SJCRH30 (cell line): ENCODE measurements at places on chromosomes 12 and 14.

- peak; percentile 10 for DNase-seq
These were observed 51.4 kb upstream of the GARIN2 start for GRCh38 chr14:67137744-67138371.

- DNase-seq = peak; percentile 69
These were observed 2.3 kb upstream of the NOP2 start for GRCh38 chr12:6570264-6570887.

DNA sequence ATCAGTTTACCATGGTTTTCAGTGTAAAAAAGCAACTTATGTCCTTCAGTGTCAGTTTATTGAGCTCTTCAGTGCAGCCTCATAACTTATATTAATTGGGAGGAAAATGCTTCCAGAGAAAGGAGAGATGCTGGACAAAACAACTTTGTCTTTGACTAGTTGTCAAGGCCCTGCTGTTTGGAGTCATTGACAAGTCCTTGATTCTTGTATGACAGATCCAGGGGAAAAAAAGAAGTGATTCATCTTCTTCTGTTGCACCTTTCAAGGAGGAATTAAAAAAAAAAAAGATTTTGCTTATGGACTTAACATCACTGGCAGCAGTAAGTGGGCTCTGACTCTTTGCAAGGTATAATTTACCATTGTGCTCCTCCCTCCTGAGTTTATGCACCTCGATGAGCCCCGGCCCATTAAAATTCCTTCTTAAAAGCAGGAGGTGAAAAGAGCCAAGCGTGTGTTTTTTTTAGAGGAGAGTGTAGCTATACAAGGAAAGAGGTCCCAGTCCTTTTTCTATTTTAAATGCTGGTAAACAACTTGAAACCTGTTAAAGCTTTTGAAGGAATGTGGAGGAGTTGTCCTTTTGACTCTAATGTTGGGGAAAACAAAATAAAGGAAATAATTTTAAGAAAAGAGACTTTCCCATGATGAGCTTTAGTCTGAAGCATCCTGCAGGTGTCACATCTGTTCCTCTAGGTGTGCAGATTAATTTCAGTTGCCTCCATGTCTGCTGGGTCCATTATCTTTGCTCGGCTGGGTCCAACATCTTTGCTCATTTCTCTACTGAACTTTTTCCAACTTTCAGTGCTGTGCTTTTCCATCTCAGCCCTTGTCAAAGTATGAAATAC is 431.6 kb downstream of the RAD51B start:
- no peak for DNase-seq

GRCh38 chr12:3803865-3804472 is 51.1 kb upstream of the CRACR2A start:
- DNase-seq = peak; percentile 58

DNA sequence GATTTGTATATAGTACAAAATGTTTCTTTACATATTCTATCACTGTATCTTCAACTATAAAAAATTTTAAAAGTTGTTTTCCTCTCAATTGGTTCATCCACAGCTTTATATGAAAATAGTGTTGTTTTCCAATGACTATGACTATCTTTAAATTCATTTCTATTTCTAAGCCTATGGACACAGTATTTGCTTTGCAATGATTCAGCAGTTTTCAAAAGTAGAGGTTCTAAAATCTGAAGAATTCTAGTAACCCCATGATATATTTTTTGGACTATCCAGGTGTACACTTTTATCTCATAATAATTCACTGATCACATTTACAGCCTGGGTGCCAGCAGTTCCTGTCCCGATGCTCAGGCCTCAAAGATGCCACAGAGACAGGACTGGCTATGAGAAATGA is 118.4 kb upstream of the PTPRR start:
- no peak for DNase-seq

- no peak for DNase-seq
These were observed 44.1 kb upstream of the RIN3 start for GRCh38 chr14:92469515-92469914.

GRCh38 chr14:21680072-21680471 is 6.5 kb upstream of the OR4E1 start:
- DNase-seq = no peak

DNA sequence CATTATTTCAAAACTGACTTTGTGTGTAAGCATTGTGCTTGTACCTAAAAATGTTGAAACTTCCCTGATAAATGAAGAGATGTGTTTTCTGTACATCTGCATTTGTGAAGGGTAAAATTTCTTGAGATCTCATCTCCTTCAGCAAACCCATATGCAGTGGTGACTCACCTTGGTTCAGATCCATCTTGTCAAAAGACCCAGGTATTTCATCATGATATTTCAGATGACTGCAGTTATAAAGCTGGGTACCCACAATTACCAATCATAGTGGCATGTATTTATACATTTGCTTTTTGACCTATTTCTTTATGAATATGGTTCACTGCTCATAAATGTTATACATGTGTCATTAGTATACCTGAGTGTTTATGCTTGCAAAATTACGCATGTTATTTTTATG is 1213.6 kb downstream of the GALC start:
- no peak for DNase-seq

- DNase-seq = peak; percentile 47
These were observed 25.5 kb upstream of the DTX1 start for GRCh38 chr12:113030875-113031525.

DNA sequence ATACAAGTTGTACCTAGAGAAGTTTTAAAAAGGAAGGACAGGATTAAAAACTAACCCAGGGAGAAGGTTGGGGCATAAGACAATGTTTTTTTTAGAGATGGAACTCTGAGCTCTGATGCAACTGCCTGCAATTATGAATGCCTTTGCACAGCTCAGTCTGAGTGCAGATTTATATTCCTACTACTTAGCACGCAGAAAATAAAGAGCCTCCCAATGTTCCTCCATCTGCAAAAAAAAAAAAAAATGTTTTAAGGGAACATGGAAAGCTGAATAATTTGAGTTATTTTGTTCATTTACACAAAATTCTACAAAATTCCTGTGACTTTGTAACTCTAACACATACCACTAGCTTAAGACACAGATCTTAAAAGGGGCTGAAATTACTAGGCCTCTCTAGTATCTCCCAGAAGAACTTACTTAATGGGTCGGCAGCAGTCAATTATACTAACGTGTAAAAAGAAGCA is 15.7 kb downstream of the CLIP1 start:
- no peak for DNase-seq

DNA sequence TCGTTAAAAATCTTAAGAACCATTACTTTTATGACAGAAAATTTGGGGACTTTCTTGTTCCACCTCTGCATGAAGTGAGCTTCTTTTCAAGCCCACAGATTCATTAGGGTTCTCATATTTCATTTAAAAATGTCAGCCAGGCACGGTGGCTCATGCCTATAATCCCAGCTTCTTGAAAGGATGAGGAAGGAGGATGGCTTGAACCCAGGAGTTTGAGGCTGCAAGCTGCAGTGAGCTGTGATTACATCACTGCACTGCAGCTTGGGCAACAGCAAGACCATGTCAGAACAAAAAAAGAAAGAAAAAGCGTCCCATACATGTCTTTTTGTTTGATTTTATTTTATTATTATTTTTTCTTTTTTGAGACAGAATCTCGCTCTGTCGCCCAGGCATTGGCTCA is 43.4 kb upstream of the ATF1 start:
- no peak for DNase-seq

DNA sequence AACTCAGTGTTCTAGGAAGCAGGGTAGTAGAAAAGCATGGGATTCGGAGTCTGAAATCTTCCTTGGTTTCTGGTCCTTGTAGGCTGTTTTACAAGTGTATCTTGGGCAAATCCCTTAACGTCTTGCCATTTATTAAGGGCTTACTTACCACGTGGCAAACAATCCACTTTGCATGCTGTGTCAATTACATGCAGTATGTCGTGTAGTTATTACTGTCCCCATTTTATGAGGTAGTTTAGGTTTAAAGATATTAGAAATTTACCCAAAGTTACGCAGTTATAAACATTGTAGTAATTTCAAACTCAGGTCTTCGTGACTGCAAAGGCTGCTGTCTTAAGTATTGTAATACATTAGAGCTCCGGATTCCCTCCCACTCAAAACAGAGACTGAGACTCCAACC is 1.5 kb upstream of the NOVA1 start:
- DNase-seq = no peak

- no peak for DNase-seq
These were observed 23.2 kb downstream of the OR6S1 start for GRCh38 chr14:20618271-20618749.

GRCh38 chr12:121009741-121010140 is 6.5 kb downstream of the C12orf43 start:
- no peak for DNase-seq

DNA sequence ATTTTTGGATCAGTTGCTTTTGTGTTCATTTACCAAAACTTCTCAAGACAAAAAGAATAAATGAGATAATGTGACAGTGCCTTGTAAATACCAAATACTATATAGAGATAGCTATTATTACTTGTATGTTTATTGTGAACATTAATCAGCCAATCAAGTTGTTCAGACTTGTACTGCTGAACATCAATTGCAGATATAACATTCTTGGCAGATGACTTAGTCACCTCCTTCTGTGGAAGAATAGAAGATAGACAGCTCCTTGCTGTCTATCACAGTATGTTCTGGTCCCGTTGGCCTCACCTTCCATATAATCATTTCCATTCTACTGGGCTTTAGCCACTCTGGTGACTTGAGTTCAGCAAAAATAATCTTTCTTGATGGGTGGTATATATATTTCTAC is 30.1 kb downstream of the PSEN1 start:
- no peak for DNase-seq

- no peak for DNase-seq
These were observed 524 bp upstream of the P2RX2 start for GRCh38 chr12:132617822-132618682.

- no peak for DNase-seq
These were observed 16.4 kb upstream of the NUDT4 start for GRCh38 chr12:93361151-93361919.

DNA sequence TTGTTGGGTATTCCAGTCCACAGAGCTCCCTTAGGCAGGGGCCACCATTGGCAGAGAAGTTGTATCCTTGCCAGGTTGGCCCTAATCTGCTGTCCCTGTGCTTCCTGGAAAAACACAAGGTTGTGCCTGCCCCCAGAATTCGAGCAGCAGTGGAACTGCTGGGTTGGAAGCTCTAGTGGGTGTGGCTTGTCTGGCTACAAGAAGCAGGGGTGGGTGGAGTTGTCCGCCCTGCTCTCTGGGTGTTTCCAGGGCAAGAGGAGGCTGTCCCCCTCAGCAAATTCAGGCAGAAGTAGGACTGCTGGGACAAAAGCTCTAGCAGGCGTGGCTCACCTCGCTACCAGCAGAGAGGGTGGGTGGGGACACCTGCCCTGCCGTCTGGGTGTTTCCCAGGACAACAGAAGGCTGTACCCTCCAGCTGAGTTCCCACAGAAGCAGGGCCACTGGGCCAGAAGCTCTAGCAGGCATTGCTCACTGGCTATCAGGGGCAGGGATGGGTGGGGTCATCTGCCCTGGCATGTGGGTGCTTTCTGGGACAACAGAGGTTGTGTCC is 72.8 kb upstream of the NPAS3 start:
- peak; percentile 6 for DNase-seq

- no peak for DNase-seq
These were observed 499.2 kb downstream of the CCER1 start for GRCh38 chr12:90455756-90456155.

GRCh38 chr14:71194251-71194650 is 287.0 kb downstream of the PCNX1 start:
- no peak for DNase-seq

GRCh38 chr12:106710143-106710893 is 64.2 kb upstream of the RIC8B start:
- no peak for DNase-seq

DNA sequence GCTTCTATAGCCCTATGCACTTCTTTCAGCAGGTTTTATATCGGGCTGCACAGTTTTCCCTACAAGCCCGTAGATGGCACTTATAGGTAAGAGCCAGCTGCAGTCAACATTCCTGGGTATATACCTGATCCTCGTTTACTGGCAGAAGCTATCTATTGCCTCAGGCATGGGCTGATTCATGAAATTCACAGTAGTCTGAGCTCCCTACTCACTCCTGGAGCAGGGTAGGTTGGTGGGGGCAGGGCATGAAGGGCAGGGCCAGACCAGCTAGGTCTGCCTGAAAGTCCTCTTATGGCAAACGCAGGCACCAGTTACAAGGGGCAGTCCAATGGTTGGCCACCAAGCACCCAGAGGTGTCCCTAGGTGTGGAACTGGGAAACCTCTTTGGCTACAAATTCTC is 345.8 kb downstream of the RPS29 start:
- no peak for DNase-seq

DNA sequence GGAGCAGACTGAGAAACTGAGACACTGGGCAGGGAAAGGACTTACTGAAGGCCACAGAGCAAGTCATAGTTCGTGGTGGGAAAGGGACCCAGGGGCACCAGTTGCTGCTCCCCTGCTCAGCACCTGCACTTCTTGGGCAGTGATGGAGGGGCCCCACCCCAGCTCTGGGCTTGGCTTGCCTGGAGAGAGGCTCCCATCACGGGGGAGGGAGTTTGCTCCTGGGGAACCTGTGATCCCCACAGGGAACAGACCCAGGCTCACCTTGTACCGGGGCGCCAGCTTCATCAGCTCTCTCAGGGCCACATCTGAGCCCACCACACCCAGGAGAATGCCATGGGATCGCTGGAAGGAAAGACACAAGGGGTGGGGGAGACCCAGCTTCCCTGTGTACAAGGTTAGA is 39.8 kb downstream of the CACNA2D4 start:
- DNase-seq = no peak

DNA sequence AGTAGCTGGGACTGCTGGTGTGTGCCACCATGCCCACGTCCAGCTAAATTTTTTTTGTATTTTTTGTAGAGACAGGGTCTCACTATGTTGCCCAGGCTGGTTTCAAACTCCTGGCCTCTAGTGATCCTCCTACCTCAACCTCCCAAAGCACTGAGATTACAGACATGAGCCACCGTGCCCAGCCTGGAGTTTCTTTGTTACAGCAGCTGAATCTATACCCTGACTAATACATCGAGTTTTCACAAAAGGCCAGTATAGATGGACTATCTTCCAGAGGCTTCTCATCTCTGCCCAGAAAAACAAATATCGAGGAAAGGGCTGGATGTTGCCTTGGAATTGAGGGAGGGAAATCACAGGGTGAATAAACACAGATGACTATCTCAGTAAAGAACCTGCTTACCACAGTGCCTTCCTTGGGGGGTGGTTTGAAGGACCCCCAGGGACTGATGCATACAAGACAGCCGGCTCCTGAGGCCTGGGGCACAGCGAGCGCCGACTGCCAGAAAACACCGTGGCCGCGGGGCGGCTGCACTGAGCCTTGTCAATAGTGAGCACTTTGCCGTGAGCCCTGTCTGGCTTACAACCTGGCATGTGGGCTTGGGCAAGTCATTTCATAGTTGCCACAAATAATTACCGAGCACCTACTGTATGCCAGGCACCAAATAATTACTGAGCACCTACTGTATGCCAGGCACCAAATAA is 111.9 kb downstream of the SCARB1 start:
- DNase-seq = no peak

- DNase-seq = no peak
These were observed 1.3 kb downstream of the CD4 start for GRCh38 chr12:6790496-6791150.
